MCF 10A (cell line): ENCODE measurements at places on chromosomes 2 and 18. TPM values are rescaled to one million over a fixed set of nuclear protein-coding genes. Genes with fewer than 3 reads are reported as not detected.

The SNED1 gene
- 18.0 and 22.0 TPM in 2 replicates for total RNA-seq

GRCh38 chr2:17640406-17640805 lies 99.9 kb downstream of the VSNL1 start:
- DNase-seq, result no peak

- no peak for DNase-seq
Measured at GRCh38 chr2:96100893-96101304, 15.5 kb downstream of the ADRA2B start.

DNA sequence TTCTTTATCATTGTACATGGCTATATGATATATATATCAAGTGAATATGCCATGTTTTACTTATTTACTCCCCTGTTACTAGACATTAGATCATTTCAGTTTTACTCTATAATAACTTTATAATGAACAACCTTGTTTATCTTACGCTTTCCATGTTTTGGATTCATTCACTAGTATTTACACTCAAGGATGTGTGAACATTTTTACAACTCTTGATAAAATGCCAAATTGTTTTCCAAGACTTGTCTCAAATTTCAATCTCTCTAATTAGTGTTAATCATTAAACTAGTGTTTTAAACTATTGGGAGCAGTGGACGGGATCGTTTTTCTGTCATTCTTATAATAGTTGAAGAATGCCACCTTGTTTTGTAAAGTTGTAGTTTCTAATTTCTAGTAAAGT lies 51.5 kb upstream of the B3GNT7 start:
- DNase-seq, result no peak

DNA sequence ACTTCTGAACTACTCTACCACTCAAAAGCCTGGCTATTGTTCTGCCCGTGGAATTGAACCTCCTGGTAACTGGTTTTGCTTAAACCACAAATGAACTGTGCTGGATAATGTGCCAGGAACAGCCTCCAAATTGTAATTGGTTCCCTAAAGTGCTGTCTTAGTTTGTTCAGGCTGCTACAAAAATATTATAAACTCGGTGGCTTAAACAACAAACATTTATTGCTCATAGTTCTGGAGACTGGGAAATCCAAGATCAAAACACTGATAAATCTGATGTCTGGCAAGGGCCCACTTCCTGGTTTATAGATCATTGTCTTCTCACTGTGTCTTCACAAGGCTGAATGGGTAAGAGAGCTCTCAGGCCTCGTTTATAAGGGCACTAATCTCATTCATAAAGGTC lies 149.2 kb upstream of the NCKAP5 start:
- no peak for DNase-seq

- peak; percentile 41 for DNase-seq
Measured at GRCh38 chr2:179538406-179539123, 273.9 kb upstream of the SESTD1 start.
